ENCODE measurements at places on chromosomes 6 and 20.

- no peak for DNase-seq
Observed at GRCh38 chr20:57688864-57689263, 21.0 kb downstream of the PMEPA1 start.

GRCh38 chr6:40419377-40419776 lies 167.8 kb downstream of the LRFN2 start:
- no peak for DNase-seq

DNA sequence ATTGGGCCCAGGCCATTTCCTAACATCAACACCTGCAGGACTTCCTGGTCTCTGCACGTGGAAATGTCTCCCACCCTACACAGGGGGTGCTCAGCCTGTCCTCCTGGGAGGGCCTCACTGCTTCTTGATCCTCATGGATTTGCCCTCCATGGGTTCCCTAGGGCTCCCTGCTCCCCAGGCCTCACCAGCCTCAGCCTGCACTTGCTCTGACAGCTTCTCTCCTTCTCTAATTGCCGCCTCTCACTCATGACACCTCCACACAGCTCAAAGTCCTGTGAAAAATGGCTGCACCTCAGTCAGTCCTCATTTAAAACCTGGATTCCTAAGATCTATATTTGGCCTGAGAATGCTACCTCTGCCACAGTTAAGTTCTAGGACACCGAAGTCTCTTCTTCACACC lies 130.6 kb downstream of the PXDC1 start:
- DNase-seq = no peak

GRCh38 chr6:92050216-92050615 lies 1369.1 kb downstream of the EPHA7 start:
- no peak for DNase-seq

DNA sequence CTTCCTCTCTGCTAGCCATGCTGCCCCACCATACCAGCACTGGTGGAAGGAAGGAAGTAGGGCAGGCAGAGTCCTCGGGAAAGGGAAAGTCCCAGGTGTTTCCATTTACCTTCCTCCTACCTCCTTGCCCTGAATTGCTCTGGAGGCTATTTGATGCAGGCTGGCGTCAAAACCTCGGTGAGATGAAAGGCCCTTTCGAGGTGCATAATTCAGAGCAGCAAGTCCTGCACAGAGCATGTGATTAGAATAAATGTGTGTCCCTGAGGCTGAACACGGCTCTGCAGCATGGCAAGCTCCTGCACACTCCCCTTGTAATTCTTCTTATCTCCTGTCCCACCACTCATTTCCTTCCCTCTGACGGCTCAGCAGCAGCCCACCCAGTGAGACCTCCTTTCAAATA lies 98.7 kb upstream of the LRFN2 start:
- no peak for DNase-seq

- peak; percentile 28 for DNase-seq
Observed at GRCh38 chr20:49594143-49594930, 26.4 kb upstream of the PTGIS start.

DNA sequence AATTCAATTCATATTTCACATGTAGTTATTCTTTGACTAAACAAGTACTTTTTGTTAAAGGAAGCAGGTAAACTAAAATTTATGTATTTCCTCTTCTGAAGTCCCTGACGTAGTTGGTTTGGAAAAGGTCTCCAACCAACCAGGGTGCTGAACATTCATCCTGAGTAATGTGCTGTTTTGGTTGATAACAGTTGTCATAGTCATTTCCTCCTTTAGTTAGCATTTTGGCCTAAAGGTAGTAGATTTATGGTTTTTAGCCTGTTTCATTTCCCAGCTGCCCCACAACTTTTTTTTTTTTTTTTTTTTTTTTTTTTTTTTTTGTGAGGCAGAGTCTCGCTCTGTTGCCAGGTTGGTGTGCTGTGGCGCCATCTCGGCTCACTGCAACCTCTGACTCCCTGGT lies 382.8 kb upstream of the FLRT3 start:
- DNase-seq = no peak

DNA sequence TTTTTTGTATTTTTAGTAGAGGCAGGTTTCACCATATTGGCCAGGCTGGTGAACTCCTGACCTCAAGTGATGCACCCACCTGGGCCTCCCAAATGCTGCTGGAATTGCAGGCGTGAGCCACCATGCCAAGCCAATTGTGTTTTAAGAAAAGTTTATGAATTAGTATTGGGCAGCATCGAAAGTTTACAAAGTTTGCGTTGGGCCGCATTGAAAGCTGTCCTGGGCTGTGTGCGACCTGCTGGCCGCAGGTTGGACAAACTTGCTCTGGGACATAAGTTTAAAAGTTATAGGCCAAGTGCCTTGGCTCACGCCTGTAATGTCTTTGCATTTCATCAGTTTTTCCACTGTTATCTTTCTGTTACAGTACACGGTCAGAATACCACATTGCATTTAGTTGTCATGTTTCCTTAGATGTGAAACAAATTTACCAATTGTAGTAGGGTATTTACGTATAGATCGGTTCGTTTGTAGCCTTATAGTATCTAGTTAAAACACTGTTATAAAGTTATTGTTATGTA lies 39.5 kb downstream of the ASXL1 start:
- no peak for DNase-seq

DNA sequence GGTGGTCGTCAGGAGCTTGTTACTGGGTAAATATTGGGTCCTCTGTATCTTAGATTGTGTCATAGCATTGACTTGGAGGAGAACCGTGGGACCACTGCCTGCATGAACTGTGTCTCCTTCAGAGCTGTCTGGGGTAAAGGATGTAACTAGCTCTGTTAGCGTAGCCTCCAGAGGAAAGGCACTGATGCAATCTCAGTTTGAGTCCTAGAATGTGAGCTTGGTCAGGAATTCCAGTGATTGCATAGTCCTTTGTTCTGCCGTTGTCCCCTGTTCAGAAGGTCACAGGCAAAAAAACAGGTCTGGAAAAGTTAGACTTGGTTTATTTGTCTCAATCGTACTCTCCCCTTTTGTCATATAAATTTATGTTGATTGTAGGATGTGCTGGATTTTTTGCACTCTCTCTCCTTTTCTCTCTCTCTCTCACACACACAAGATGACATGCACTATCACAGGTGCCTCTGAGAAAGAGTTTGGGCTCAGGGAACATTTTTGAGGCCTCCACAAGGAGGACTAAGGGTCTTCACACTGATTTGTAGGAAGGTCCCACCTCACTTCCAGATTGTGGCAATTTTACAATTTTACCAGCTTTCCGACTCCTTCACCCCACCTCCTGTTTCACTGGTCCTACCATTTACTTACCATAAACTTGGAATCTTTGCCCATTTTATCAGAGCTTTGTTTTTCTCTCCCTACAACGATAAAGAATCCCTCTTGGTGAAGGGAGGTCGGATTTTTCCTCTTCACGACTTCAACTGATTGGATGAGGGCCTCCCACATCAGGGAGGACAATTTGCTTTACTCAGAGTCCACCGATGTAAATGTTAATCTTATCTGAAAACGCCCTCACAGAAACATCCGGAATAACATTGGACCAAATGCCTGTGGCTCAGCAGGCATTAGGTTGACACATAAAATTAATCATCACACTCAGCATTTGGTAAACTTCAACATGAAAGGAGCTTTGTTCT lies 7.0 kb upstream of the DACT2 start:
- no peak for DNase-seq
